ENCODE measurements at places on chromosomes 7 and 10.

GRCh38 chr7:69110450-69111050, 487.7 kb upstream of the AUTS2 start:
- DNase-seq = no peak

DNA sequence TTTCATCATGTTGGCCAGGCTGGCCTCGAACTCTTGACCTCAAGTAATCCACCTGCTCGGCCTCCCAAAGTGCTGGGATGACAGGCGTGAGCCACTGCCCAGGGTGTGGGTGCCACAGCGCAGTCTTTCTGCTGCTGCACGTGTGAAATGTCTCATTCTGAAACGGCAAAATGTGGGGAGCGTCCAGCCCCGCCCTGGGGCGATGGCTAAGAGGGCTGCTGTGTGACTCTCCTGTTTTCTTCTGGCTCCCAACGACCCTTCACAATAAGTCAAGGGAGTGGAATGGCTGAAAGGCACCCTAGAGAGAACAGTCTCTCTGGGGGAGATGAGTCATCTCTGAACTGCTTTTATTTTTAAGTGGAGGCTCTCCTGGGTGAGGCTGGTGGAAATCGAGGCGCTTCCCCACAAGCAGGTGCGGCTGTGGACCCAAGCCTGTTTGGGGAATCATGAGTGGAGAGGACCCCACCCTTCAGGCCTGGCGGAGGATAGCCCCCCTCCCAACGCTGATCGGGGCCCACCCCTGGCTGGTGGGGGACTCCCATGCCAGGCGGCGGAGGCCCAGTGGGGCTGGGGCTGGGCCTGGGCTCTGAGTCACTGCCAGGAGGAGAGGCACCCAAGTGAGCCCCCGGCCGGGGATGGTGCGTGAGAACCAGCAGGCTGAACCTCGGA, 18.0 kb downstream of the ADAP1 start:
- DNase-seq = peak; percentile 48

GRCh38 chr10:116237260-116237659, 35.7 kb downstream of the GFRA1 start:
- no peak for DNase-seq

DNA sequence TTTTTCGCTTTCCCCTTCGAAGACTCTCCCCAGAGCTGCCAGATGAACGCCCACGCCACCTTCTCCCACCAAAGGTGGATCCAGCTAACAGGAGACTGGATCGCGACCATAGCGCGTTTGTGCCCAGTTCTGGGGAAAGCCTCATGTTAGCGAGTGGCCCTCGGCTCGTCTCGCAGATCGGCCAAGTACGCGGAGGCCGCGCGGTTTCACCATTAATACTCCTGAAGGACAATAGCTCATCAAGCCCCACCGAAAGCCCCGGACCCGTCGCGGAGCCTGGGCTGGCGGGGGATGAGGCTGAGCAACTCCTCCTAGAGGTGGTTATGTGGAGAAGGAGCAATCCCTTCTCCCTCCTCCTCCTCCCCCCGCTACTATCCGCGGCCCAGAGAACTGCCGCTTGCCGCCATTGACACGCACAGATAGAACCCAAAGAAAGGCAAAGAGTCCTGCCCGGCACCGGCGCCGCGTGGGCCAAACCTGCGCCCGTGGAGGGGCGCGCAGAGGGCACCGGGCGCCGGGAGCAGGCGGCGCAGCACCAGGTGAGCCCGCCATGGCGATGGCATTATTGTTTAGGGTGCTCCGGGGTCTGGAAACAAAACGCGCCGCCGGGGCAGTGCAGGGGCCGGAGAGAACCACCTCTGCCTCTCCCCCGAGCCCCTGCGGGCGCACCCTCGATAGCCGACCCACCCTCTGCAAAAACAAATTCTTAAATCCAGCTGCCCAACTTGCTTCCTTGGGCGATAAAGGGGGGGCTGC, at the start of gene MACROH2A2:
TSS of gene MACROH2A2 (plus strand) at position 385 of the 756 bp plus-strand sequence. CDS start 22,813 bp downstream, outside the sequence.
- peak; percentile 82 for DNase-seq

GRCh38 chr10:119254335-119254734, 47.0 kb downstream of the GRK5 start:
- DNase-seq = no peak

- peak; percentile 16 for DNase-seq
These were observed 21.6 kb upstream of the UNCX start for GRCh38 chr7:1210979-1211608.

- no peak for DNase-seq
These were observed 147.3 kb downstream of the ZMYND11 start for GRCh38 chr10:282294-283139.

DNA sequence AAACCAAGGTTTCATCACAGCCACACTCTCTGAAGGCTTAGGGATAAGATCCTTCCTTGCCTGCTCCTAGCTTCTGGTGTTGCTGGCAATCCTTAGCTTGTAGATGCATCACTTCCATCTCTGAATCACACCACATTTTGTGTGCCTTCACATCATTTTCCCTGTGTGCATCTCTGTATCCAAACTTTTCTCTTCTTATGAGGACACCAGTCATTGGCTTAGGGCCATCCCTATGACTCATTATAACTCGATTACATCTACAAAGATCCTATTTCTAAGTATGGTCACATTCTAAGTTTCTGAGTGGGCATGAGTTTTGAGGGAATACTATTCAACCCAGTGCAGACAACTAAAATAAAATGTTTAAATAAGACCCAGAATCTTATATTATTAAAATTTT, 121.7 kb downstream of the C7orf25 start:
- no peak for DNase-seq

DNA sequence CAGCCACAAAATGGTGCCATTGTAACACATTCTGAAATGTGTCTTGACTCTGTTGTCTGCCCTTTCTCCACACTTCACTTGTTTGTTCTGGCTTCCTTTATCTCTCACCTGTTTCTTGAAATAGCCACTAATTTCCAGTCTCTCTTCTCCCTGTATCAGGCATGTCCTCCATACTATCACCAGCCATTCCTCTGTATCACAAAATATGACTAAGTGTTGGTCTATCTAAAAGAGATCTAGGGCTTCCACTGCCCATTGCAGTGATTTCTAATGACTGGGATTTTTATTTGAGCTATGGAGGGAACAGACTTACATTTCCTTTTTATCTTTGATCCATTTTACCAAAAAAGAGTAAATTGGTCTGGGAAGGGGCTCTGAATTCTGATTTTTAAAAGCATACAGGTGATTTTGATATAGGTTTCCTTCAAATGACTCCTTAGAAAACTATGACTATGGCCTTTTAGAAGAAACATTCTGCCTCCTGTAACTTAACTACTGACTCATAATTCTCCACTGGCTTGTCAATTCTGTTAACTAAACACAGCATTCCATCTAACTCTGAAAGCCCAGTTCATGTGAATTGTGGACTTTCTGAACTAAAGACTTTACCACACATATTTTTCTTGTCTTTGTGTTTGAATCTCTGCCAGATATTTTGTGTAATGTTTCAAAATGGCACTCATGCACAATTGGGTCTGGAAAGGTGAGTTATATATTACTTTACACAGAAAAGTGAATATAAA, 1121.4 kb downstream of the XPNPEP1 start:
- DNase-seq = no peak

DNA sequence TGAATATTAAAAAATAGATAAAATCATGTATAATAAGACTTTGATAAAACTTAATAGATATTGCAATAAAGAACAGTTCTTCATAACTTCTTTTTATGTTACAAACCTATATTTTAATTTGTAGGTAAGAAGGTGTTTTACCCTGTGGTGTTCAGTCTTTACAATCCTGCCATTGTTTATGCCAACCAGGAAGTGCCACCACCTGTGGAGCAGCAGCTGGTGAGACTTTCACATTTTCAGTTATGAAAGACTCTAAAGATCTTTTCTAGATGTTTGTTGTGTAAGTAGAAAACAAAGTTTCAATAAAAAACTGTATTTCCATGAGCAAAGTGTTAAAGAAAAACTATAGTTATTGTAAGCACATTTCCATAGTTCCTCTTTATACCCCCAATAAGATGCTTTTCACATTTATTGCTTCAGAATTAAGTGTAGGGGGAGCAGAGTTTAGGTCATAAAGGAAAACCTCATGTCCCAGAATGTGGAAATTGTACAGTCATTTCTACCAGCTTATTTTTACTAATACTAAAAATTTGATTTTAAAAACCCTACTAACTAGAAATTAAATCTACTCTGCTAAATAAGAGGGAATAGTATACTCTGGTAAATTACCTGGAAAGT, 28.7 kb downstream of the CSGALNACT2 start:
- DNase-seq = no peak

- DNase-seq = no peak
These were observed 8.5 kb downstream of the CPED1 start for GRCh38 chr7:120996988-120997345.

DNA sequence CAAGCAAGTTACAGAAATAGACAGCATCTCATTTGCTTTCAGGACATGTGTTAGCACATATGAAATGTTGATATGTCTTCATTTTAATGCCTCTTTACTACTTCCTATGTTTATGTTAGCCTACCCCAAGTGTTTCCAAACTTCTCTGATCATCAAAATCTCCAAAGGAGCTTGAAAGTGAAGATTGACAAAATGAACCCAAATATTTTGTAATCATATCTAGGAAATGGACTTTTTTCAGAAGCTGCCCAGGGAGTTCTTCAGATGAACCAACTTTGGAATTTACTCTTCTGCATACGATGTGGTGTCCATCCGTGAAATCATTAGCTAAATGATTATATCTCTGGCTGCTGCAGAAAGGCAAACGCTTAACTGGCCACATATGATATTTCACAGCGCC, 101.2 kb upstream of the AOAH start:
- no peak for DNase-seq

GRCh38 chr10:113788604-113789083, 37.2 kb downstream of the PLEKHS1 start:
- DNase-seq = peak; percentile 22

DNA sequence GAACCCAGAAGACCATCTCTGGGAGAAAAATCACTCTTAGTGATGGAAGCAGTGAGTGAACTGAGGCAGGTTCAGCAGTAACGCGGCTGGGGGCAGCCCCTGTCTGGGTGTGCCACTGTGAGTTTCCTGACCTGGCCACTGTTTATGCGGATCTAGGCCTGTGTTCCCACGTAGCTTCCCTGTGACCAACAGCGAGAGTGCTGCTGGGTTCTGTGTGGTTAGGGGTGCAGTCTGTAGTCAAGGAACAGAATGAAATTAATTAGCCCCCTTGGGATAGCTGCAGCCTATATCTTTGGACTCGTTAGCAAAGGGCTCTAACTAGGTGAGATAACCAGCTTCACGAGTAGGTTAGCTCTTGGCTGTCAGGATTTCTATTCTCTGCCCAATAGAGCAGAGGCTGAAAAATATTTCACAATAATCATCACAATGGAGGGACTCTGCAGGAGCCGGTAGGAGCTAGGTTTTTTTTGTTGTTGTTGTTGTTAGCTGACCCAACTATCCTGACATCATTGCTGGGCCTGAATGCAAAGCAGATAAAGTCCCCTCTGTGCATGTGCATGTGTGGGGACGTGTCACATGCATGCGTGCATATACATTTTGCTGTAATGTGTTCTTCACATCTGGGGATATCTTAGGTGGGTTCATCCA, 164.9 kb downstream of the TMEM178B start:
- DNase-seq = peak; percentile 25

- peak; percentile 18 for DNase-seq
These were observed 235.0 kb downstream of the CCDC7 start for GRCh38 chr10:32680803-32681557.

DNA sequence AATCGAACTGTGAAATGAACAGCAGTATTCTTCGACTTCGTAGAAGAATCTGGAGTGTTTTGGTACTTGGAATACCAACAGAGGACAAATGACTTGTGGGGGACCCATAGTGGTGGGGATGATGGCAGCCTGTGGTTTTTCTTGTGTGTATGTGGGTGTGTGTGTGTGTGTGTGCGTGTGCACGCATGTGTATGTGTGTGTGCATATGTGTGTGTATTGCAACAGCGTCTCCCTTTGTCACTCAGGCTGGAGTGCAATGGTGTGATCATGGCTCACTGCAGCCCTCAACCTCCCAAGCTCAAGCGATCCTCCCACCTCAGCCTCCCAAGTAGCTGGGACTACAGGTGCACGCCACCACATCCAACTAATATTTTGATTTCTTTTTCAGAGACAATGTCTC, 9.4 kb upstream of the YWHAG start:
- DNase-seq = no peak

- no peak for DNase-seq
These were observed 106.6 kb upstream of the TNS3 start for GRCh38 chr7:47688311-47689100.

- no peak for DNase-seq
These were observed 112.6 kb downstream of the DGKI start for GRCh38 chr7:137734221-137734620.

DNA sequence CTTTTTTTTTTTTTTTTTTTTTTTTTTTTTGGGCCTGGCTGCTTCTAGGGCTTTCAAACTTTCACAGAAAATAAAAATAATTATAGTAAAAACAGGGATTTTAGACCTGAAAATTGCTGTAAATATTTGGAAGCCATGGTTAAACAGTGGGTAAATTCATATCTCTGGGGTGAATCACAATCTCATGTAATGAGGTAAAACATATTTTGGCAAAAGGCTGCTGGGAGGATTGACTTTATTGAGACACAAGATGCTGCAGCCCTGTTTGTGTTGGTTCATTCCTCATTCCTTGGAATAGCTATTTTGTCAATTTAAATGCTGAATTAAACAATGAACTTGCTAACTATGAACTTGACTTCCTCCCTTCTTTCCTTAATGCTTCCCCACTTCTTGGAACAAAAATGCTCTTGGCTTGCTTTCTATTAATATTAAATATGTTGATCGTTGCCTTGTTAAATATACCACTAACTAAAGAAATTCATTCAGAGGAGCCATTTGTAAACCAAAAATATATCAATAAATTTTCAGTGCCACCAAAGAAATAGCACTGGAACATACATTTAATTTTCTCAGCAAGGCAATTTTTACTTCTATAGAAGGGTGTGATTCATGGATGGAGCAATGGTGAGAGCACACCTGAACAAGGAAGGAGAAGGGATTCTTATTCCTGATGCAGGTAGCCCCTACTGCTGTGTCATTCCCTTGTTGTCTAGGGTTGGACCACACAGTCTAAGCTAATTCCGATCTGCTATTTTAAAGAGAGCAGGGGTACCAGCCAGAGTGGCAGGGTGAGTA, 24.6 kb downstream of the AGK start:
- no peak for DNase-seq

DNA sequence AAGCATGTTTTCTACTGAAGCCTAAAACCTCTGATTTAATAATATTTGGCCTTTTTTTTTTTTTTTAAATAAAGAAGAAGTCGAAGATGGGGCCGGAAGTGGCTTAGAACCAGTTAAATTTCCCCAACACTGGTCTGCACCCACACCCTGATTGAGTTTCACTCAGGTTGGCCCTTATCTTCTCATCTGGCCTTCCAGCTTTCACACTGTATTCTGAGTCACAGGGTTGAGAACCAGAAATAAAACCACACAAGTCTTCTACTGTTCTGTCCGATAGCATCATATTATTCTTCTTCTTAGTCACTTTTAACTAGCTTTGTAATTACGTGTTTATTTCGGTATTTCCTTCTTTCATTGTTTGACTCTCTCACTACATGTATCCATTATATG, 9.9 kb downstream of the ZNF365 start:
- DNase-seq = no peak

GRCh38 chr7:7321681-7322080, 139.3 kb downstream of the C1GALT1 start:
- peak; percentile 52 for DNase-seq

All from iPS-NIHi11 (cell line).